NCI-H2081 treated with DMSO at 0.1 percent for 48 hours (cell line): ENCODE measurements at places on chromosomes 4 and X.

DNA sequence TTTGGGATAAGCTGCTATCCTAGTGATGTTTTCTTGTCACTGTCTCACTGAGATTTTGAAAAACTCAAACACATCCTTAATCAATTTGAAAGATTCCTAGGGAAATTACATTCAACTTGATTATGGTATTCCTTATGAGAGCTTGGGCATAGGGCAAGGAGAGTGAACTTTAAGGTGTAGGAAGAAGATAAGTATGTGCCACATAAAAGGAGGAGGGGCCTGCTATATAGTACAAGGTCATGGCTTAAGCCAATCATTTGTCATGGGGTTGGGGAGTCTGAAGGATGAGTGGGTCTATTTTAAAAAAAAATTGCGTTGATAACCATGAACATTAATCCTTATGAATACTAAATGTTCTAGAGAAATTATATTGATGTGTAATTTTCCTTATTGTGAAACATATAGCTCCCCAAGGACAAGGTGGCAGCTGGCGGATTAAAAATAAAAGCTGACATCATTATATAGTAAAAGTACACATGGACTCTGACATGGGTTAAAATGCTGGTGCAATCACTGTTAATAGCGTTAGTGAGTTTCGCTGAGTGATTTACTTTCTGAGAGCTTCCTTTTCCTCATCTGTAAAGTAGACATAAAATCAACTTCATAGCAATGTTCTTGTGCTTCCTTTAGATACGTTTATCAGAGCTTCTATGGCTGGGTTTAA is 17.4 kb downstream of the GALNT7 start:
- DNase-seq, result no peak

- no peak for DNase-seq
These were observed 26.1 kb downstream of the RUFY3 start for GRCh38 chr4:70747874-70748273.

- no peak for DNase-seq
These were observed 1.9 kb downstream of the BCORL1 start for GRCh38 chrX:129984111-129984958.

- DNase-seq, result no peak
These were observed 64.5 kb upstream of the MAGEA10 start for GRCh38 chrX:152202886-152203285.

DNA sequence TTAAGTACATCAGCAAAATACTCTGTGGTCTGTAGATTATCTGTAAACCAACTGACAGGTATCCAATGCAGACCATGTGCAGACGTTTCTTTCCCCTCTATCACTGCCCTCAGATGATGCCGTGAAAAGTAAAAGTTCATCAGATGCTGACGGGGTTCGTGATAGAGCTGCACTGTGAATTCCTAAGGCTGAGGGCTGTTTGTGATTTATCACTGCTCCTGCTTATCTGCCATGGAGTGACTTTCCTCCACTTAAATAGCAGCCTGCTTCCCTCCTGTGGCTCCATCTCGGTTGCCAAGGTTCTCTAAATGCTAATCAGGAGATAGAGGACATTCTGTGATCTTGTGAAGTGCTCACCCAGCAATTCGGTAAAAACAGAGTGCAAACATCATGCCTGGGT is 89.3 kb upstream of the SRD5A3 start:
- no peak for DNase-seq

GRCh38 chr4:153205757-153206156 is 1.5 kb downstream of the TRIM2 start:
- DNase-seq, result no peak

DNA sequence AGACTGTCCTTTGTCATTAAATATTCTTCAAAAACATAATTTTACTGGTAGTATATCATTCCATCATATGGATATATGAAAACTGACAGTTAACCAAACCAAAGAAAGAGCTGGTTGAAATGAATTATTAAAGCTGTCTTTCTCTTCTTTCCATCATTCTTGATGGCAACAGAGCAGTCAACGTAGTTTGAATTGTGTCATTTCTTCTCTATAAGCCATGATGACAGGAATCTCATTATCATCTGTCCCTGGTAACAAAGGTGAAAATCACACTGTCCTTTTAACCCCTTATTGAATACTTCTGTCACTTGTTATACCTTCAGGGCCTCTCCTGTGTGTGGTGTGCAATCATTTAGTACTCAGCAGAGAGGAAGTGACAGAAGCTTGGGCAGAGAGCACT is 197.0 kb upstream of the SLITRK2 start:
- no peak for DNase-seq

DNA sequence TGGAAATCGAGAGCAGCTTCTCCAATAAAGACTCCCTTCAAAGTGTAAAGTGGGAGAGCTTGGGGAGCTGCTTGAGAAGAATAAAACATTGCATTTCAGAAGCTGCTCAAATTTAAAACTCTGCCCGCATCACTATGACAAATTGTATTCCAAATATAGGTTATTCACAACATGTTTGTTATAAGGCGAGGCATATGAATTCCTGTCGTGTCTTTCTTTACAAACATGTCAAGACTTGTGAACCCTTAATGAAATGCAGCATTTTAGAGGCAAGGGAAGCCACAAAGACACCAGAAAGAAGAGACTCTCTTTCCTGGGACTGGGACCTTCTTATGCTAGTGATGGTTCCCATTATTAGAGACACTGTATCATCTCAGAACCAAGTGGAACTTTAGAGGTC is 311.2 kb downstream of the DHX15 start:
- no peak for DNase-seq

DNA sequence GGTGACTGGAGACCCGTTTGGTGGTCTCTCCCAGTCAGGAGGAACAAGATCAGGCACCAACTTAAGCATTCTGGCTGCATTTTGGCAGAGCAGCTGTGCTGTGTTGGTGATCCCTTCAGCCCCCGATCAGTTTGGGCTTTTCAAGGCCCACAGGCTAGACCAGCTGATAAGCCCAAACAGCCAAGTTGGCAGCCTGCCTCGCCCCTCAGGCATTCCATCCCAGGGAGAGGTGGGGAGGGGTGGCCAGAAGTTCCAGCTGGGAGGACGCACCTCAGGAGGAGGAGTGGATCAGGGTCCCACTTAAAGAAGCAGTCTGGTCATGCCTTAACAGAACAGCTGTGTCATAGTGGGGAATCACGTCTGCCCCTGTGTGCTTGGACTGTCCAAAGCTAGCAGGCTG is 105.8 kb downstream of the CHIC1 start:
- DNase-seq, result no peak

DNA sequence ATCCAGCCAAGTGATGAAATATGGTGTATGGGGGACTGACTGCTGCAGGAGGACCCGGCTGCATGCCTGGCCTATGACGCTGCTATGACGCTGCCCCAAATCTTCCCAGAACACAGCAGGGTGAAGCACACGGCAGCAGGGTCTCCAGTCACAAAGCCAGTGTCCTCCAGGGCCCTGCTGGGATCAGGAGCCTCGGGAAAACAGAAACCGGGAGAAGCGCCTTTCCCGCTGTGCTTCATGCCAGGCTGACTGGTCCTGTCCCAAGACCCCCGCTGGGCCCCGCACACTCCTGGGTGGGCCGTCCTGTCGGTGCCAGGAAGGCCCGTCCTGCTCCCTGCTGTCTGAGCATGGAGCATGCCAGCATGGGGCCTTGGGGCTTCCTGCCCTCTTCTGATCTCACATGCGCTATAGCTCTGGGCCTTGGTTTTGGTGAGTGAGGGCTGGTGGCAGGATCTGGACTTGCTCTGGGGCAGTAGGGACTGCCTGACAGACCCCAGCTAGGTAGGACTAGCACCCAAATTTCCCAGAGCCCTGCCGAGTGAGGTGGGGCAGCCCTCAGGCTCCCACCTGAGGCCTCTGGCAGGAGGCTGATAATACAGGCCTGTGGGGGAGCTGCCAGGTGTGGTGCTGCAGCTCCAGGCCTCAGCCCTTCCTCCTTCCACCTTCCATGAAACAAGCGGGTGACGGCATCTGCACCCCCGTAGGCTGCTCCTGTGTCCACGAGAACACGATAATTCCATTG is 64.0 kb downstream of the ACOX3 start:
- DNase-seq, result no peak

DNA sequence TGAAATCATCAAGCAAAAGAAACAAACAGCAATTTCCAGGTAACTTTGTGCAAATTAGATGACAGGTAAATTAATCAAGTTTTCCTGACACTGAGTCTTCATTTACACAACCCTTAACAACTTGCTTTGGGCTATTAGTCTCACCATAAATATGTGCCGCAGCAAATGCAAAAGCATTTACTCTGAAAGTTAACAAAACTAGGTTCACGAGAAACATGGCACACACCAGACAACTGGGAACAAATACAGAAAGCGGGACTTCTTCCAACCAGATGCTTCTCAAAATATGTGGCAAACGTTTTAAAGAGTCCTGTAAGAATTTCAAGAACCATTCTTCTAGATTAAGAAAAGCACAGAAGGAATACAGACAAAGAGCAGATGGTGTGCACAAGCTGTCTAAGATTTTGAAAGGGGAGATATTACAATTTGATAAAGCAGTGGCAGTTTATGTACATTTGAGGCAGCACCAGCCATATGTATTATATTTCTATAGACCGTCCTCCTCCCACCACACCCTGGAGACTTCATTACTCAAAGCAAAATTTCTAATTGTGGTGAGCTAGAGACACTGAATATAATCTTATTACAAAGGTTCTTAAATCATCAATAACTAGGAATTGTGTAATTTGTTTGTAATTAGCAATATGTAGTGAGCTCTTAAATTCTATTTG is 192.5 kb upstream of the ADAMTS3 start:
- DNase-seq, result no peak

DNA sequence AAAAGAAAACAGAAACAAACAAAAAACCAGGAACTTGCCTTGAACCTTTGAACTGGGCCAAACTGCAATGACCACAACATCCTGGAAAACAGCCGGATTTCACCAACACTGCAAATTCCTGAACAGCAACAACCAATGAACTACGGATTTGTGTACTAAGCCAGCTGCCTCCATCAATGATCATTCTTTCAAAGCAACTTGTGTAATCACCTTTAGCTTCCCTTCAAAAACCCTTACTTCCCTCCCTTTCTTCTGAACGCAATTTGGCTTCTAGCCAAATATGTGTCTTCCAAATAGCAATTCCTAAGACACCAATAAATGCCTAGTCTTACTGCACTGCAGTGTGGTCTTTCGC is 98.5 kb upstream of the FAM47C start:
- DNase-seq, result no peak

DNA sequence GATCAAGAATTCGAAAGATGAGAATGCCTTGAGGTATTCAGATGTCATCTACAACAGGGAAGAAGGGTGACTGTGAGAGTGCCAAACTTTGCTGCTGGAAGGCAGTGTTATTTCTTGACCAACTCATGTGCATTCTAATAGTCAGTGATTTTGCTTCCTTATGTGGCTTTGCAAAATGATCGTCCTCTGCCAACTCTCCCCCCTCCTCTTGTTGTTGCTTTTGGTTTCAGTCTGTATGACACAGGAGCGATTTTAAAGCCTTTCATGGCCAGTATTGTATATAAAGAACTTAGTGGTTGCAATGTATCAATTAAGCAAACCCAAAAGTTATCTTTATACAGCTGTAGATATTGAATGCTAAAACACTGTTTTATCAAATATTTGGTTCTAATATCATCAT is 379.1 kb downstream of the IL1RAPL1 start:
- no peak for DNase-seq

DNA sequence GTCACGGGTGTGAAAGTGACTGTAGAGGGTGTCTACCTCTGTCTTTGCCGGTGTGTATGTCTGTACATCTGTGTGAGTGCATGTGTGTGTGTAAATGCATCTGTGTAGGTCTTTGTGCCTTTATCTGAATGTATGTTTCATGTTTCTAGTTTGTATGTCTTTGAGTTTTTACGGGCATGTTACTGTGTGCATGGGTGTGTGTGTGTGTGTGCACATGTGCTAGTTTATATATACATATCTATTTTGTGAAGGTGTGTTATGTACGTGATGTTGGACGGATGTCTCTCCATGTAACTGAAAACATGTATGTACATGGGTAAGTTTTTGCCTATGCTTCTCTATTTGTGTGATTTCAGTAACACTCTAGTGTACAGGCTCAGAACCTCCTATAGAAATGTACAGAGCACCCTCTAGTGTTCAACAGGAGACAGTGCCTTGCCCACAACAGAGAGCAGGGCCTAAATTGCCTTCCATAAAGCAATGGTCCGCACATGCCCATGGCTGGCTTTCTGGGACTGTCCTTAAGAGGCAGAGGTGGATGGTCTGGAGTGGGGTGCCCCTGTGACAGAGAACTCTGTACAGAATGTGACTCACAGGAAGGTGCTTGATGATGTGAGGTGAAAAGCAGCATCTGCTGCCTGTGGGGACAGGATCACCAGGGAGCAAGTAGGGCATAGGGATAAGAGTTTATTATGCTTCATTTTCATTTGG is 343.5 kb downstream of the RAPGEF2 start:
- DNase-seq, result peak; percentile 4

- DNase-seq, result no peak
These were observed 26.2 kb downstream of the FBXW7 start for GRCh38 chr4:152509595-152510225.

GRCh38 chr4:85147481-85148076 is 181.1 kb upstream of the WDFY3 start:
- peak; percentile 29 for DNase-seq

- DNase-seq, result no peak
These were observed 288.0 kb downstream of the ASMT start for GRCh38 chrX:1902901-1903235.

GRCh38 chrX:149512225-149512885 is 7.2 kb upstream of the IDS start:
- no peak for DNase-seq

- DNase-seq, result no peak
These were observed 270.1 kb upstream of the INTU start for GRCh38 chr4:127362686-127363085.

DNA sequence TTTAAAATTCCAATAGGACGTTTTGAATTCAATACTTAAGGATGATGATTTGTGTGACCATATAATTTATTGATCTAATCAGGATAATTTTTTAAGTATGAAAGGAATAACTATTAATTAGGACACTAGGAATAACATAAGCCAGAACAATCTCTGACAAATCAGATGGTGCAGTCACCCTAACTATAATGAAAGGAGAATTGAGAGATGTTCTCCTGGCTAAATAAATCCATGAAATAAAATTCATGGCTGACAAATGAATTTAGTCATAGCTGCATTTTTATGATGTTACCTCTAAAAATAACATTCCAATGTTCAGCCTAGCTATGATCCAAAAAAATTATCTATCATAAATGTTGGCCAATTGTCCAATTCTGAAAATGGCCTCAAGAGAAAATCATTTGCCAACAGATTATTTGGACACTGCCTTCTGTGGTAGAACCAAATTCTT is 190.6 kb upstream of the NEIL3 start:
- DNase-seq, result no peak

DNA sequence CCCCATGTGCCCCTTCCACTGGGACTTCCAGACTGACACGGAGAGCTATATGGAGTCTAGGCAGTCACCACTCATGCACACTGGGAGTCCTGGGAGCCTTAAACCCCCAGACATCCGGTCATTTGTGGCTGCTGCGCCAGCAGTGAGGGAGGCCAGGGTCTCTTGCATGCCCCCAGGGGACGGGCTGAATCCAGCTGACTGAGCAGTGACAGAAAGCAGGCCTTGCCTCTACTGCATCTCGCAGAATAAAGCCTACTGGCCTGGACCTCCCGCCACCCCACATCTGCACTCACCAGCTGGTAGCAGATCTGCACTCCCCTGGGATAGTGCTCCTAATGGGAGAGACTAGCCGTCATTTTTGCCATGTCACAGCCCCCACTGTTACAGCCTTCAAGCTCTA is 1234.2 kb downstream of the FAM133A start:
- no peak for DNase-seq
